Mesenchymal stem cell (in vitro differentiated cells and primary cell): ENCODE measurements at places on chromosomes 5 and 9.

DNA sequence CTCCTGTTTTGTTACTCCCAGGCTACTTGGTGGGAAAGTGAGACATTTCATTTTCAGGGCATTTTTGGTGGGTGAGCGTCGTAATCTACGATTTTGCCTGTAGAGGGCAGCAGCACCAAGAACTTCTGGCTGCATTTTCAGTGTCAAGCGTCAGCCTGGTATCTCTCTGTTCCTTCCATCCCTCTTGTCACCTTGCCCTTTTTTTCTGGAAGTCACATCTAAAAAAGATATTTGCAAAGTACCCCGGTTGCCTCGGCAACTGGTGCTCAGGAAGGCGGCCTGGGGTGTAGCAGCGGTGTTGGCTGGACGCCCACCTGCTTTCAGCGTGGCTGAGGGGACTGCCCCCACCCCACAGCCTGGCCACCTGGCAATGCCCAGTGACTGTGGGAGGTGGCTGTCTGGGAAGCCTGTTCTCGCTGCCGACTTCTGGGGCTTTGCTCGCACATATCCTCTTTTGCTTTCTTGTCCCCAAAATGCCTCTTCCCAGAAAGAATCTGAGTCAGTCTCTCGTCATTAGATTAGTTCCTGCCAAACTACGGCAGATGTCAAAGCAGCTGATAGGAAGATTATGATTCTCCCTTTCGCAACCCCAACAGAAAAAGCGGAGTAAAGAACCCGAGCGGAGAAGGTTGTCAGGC, 84.5 kb downstream of the ACER2 start:
- peak overlapping the region; percentile 77 for H3K4me3 ChIP-seq
- peaks cover 2% of the 10 kb centered on the region for H3K4me1 ChIP-seq
- H3K27ac ChIP-seq, result no peak overlapping the region
- H3K36me3 ChIP-seq, result no peaks in the 10 kb centered on the region
- peak; percentile 57 for DNase-seq

DNA sequence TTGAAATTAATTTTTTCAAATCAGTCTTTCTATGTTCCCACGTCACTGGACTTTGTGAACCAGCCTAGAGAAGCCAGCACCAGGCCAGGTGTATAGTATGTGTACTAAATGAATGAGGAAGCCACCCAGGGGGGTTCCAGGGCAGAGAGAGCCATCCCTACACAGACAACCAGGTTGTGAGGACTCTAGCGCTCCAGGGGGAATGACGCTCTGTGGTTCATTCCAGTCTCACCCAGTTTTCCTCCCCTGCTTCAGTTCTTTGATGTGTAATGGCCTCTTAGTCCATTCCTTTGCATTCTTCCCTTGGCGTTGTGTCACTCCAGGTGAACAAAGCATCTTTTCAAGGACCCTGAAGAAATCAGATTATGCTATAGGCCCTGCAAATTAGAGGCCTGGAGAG, 330.6 kb downstream of the NSG2 start:
- H3K27me3 ChIP-seq, result no peaks in the 10 kb centered on the region
- DNase-seq, result no peak
- no peaks in the 10 kb centered on the region for H3K4me1 ChIP-seq
- H3K36me3 ChIP-seq, result no peaks in the 10 kb centered on the region
- H3K27ac ChIP-seq, result no peak overlapping the region

GRCh38 chr5:133952729-133953567, 15.5 kb downstream of the C5orf15 start:
- no peak overlapping the region for H3K4me3 ChIP-seq
- peak overlapping the region; percentile 15 for H3K27ac ChIP-seq
- peaks cover 16% of the 10 kb centered on the region for H3K36me3 ChIP-seq
- peak; percentile 84 for DNase-seq

GRCh38 chr9:87556821-87557220, 59.2 kb downstream of the DAPK1 start:
- no peaks in the 10 kb centered on the region for H3K36me3 ChIP-seq
- no peak overlapping the region for H3K27ac ChIP-seq
- H3K4me1 ChIP-seq, result peaks cover 21% of the 10 kb centered on the region
- H3K27me3 ChIP-seq, result no peaks in the 10 kb centered on the region
- H3K4me3 ChIP-seq, result no peak overlapping the region
- no peak for DNase-seq

- no peak overlapping the region for H3K27ac ChIP-seq
- H3K27me3 ChIP-seq, result no peaks in the 10 kb centered on the region
- peaks cover 96% of the 10 kb centered on the region for H3K36me3 ChIP-seq
- H3K4me3 ChIP-seq, result no peak overlapping the region
Measured at GRCh38 chr9:98010445-98010844, 27.3 kb downstream of the ANP32B start.

DNA sequence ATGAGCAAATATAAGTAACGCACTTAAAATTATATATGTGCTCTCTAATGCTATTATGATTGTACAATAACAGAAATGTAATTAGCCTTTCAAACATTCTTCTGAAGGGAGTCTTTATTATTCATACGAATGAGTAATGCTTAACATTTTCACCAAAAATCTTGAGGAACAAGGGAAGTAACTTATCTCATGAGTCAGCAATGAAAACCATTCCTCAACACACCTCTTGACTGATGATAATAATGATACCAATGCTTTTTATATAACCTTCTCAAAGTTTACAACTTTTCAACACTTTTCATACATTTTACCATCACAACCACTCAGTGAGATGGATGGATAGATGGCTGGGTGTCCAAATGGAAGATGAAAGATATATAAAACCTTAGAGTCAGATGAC, 369.3 kb downstream of the BNC2 start:
- no peaks in the 10 kb centered on the region for H3K27me3 ChIP-seq
- H3K4me1 ChIP-seq, result peaks cover 4% of the 10 kb centered on the region
- no peak for DNase-seq
- H3K27ac ChIP-seq, result peak overlapping the region; percentile 45

GRCh38 chr5:84028093-84028492, 307.4 kb upstream of the HAPLN1 start:
- DNase-seq, result peak; percentile 32
- no peak overlapping the region for H3K4me3 ChIP-seq
- H3K27ac ChIP-seq, result peak overlapping the region; percentile 14

- peaks cover 23% of the 10 kb centered on the region for H3K4me1 ChIP-seq
- H3K27me3 ChIP-seq, result peaks cover 74% of the 10 kb centered on the region
- no peak for DNase-seq
Measured at GRCh38 chr5:151618907-151619306, 27.8 kb upstream of the FAT2 start.

- H3K4me1 ChIP-seq, result no peaks in the 10 kb centered on the region
- peak; percentile 59 for DNase-seq
- H3K36me3 ChIP-seq, result no peaks in the 10 kb centered on the region
- H3K4me3 ChIP-seq, result no peak overlapping the region
Measured at GRCh38 chr5:111394586-111394985, 117.7 kb downstream of the STARD4 start.

DNA sequence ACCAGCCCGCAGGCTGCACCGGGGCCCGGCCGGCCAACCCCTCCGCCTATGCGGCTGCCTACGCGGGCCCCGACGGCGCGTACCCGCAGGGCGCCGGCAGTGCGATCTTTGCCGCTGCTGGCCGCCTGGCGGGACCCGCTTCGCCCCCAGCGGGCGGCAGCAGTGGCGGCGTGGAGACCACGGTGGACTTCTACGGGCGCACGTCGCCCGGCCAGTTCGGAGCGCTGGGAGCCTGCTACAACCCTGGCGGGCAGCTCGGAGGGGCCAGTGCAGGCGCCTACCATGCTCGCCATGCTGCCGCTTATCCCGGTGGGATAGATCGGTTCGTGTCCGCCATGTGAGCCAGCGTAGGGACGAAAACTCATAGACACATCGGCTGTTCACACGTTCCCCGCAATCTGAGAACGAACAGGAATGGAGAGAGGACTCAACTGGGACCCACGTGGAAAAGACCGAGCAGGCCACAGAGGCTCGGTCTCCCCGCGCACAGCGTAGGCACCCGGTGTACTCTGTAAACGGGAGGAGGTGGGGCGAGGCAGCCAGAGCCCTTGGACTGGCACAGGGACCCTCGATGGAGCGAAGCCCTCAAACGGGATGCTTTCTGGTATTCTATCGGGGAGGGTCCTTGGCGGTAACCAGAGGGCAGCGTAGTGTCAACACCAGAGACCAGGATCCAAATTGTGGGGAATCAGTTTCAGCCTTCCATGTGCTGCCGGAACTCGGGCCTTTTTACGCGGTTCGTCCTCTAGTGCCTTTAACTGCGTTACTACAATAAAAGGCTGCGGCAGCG, 1.9 kb downstream of the FOXE1 start:
- no peak overlapping the region for H3K27ac ChIP-seq
- DNase-seq, result no peak
- H3K27me3 ChIP-seq, result peaks cover 91% of the 10 kb centered on the region
- peaks cover 29% of the 10 kb centered on the region for H3K4me1 ChIP-seq
- peaks cover 3% of the 10 kb centered on the region for H3K36me3 ChIP-seq

DNA sequence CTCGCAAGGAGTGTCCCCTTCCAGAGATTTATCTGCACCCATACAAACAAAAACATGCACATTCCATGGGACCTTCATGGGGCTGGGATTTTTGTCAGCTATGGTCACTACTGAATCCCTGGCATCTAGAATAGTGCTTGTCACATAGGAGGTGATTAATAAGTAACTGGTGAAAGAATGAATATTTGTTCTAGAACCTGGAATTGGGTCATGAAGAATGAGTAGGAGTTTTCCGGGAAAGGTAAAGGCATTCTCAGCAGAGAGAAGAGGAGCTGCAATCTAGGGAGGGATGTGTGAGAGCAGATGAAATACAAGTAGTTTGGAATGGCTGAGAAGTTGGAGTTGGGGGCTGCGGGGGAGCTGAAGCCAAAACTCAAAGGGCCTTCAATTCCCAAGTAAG, 2.8 kb upstream of the LMAN2 start:
- H3K27ac ChIP-seq, result no peak overlapping the region
- no peak overlapping the region for H3K4me3 ChIP-seq
- H3K4me1 ChIP-seq, result peaks cover 23% of the 10 kb centered on the region
- no peak for DNase-seq

GRCh38 chr5:59188419-59189225, 605.7 kb downstream of the RAB3C start:
- H3K4me1 ChIP-seq, result peaks cover 1% of the 10 kb centered on the region
- peak overlapping the region; percentile 65 for H3K4me3 ChIP-seq
- H3K27me3 ChIP-seq, result no peaks in the 10 kb centered on the region
- H3K27ac ChIP-seq, result no peak overlapping the region
- no peaks in the 10 kb centered on the region for H3K36me3 ChIP-seq
- peak; percentile 74 for DNase-seq

DNA sequence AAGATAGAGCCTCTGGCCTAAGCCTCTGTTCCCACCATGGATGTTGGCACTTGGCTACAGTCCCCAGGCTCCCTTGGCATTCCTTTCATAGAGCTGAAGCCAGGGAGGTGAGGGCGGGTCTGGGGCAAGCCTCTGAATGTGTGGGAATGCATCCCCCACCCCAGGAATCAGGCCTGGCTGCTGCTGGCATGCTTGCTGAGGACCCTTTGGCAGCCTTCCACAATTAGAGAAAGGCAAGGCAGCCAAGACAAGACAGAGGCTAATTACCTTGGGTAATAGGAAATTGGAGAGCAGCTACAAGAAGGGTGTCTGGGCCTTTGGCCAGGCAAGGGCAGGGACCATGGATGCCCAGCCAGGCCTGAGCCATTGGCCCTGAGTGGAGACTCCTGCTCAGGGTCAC, 204.4 kb upstream of the TRIM32 start:
- no peaks in the 10 kb centered on the region for H3K27me3 ChIP-seq
- peaks cover 26% of the 10 kb centered on the region for H3K36me3 ChIP-seq
- H3K27ac ChIP-seq, result no peak overlapping the region
- no peak for DNase-seq

DNA sequence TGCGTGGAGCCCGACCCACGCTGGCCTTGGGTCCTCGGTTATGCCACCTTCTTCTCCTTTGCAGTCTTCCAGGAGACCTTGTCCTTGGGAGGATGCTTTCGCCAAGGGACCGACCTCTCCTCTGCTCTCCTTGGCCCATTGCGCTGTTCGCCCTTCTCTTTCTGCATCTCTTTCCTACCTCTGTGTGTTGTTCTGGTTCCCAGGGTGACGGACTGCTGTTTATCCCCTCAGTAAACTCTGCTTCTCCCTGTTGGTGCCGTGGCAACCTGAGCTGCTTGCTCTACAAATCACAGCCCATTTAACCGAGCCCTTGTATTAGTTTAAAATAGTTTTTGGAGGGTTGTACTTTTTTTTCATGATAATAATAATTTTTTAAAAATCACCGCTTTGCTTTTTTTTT, 97.9 kb downstream of the DAPK1 start:
- H3K27ac ChIP-seq, result no peak overlapping the region
- no peaks in the 10 kb centered on the region for H3K36me3 ChIP-seq
- H3K27me3 ChIP-seq, result no peaks in the 10 kb centered on the region
- peak; percentile 49 for DNase-seq

GRCh38 chr5:16593628-16594027, 23.2 kb downstream of the RETREG1 start:
- H3K4me3 ChIP-seq, result no peak overlapping the region
- H3K36me3 ChIP-seq, result no peaks in the 10 kb centered on the region
- DNase-seq, result no peak
- no peaks in the 10 kb centered on the region for H3K27me3 ChIP-seq
- H3K27ac ChIP-seq, result no peak overlapping the region
- H3K4me1 ChIP-seq, result peaks cover 3% of the 10 kb centered on the region

GRCh38 chr5:91128604-91129003, 254.5 kb downstream of the ARRDC3 start:
- H3K4me3 ChIP-seq, result no peak overlapping the region
- DNase-seq, result no peak
- no peaks in the 10 kb centered on the region for H3K27me3 ChIP-seq
- H3K36me3 ChIP-seq, result no peaks in the 10 kb centered on the region
- peaks cover 4% of the 10 kb centered on the region for H3K4me1 ChIP-seq

GRCh38 chr5:154366353-154366752, 79.4 kb upstream of the SAP30L start:
- H3K36me3 ChIP-seq, result no peaks in the 10 kb centered on the region
- H3K4me1 ChIP-seq, result peaks cover 23% of the 10 kb centered on the region
- no peaks in the 10 kb centered on the region for H3K27me3 ChIP-seq
- H3K27ac ChIP-seq, result peak overlapping the region; percentile 34

GRCh38 chr9:128094166-128094949, 26.3 kb downstream of the SLC25A25 start:
- no peaks in the 10 kb centered on the region for H3K27me3 ChIP-seq
- H3K36me3 ChIP-seq, result peaks cover 8% of the 10 kb centered on the region
- peak overlapping the region; percentile 20 for H3K27ac ChIP-seq
- peaks cover 22% of the 10 kb centered on the region for H3K4me1 ChIP-seq
- H3K4me3 ChIP-seq, result peak overlapping the region; percentile 85

DNA sequence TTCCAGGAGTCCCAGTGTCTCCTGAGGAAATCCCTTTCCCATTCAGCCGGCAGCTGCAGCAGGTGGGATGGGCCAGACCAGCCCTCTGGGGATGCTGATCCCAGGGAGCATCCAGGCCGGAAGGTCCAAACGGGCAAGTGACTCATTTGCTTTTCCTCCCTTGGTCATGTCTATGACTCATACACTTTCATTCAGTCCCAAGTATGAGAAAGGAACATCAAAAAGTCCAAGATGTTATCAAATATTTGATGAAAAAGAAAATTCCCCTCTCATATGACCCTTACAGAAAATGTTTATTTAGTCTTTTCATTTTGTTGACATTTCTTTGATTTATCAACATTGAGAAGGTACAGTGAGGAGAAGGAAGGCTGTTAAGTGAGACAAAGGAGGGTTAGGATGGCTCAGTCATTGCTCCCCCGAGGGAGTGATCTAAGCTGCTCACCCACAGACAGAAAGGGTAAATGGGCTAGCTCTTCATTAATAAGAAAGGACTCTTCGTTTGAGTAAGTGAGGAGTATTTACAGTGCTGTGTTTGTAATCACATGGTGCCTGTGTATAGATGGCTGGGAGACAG, 117.6 kb upstream of the ANKRD55 start:
- H3K4me1 ChIP-seq, result peaks cover 6% of the 10 kb centered on the region
- peak overlapping the region; percentile 81 for H3K27ac ChIP-seq
- H3K4me3 ChIP-seq, result no peak overlapping the region
- no peaks in the 10 kb centered on the region for H3K36me3 ChIP-seq
- no peaks in the 10 kb centered on the region for H3K27me3 ChIP-seq
- DNase-seq, result peak; percentile 94

- H3K4me1 ChIP-seq, result peaks cover 2% of the 10 kb centered on the region
- no peak for DNase-seq
- H3K4me3 ChIP-seq, result no peak overlapping the region
- H3K27ac ChIP-seq, result no peak overlapping the region
- no peaks in the 10 kb centered on the region for H3K36me3 ChIP-seq
Measured at GRCh38 chr9:36871606-36872005, 162.5 kb downstream of the PAX5 start.
